ENCODE measurements at places on chromosomes 11 and 22.
A peak's percentile ranks its signal among the peaks of the same experiment; 100 is the strongest.

DNA sequence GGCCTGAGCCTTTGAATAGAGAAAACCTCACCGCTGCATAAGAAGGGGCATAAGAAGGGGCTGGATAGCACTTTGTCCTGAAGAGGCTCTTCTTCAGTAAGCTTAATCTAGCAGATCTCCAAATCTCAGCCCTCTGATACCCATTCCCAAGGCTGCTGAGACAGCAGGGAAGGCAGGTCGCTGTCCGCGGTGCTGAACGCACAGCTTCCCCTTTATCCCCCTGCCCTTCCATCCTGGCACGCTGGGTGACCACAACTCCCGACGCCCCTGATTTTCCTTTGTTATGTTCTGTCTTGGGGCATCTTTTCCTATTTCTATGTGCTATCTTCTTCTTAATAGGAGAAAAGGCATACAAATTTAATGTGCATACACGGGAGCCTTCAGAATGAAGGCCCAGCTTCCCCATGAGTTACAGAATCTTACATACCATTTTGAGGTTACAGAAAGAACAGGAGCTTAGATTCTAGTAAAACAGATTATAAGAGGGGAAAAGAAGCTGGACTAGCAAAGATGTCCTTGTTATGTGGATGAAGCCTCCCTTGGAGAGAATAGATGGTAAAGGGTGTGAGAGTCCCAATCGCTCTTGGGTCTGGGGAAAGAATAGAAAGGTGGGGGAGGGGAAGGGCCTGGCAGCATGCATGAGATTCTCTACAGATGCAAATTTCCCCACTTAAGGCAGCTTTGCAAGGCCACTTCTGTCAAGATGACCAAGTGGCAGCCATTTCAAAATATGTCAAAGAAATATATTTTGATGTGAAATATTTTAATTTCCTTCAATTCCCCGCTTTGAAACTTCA is 5.7 kb upstream of the SULT4A1 start:
- DNase-seq, result peak; percentile 45

- no peak for DNase-seq
Measured at GRCh38 chr11:87430821-87431220, 393.1 kb downstream of the TMEM135 start.

GRCh38 chr11:85809191-85809590 is 1.8 kb downstream of the SYTL2 start:
- no peak for DNase-seq

DNA sequence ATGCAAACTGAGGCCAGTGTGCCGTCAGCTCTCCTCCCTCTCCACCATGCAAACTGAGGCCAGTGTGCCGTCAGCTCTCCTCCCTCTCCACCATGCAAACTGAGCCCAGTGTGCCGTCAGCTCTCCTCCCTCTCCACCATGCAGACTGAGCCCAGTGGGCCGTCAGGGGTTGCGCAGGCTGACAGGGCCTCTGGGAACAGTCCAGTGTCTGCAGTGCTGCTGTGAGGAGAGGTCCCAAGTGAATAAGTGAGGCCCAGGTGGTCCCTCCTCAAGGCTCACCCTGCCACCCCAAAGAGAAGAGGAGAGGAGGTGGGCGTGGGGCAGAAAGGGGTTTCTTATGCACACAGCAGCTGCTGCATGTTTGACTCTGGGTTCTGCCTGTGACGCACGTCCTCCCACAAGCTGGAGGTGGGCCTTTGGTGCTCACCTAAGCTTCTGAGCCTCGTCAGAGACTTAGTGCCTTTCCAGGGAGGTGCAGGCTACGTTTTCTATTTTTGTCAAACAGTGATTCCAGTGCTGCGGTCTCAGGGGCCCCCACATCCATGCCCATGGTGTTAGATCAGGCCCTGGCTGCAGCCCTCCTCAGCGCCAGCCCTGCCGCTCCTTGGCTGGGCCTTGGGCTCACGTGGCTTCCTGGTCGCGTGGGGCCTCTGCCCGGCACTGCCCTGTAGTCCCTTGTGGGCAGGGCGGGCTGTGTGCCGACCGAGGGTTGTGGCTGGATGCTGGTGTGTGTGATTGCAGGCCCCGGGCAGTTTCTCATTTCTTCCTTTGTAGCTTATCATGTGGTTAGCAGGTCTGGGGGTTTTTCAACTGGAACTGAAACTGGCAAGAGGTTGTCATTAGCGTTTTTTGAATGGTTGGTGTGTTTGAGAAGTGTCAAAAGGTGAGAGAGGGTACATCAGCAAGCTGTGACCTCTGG is 7.1 kb downstream of the TPCN2 start:
- no peak for DNase-seq

DNA sequence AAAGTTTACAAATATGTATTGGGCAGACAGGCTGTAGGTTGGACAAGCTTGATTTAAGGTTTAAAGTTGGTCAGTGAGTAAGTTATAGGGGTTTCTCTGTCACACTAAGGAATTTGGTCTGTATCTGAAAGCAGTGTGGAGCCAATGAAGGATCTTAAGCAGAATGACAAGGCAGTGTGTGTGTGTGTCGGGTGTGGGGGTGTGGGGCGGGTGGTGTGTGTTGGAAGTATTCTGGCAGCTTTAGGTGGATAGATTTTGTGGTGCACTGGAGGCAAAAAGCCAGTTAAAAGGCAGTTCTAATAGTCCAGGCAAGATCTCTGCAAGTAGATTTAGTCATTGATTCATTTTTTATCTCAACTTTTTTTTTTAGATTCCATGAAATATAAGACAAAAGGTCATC is 1006.8 kb upstream of the CCDC90B start:
- no peak for DNase-seq

- DNase-seq, result no peak
Measured at GRCh38 chr11:10483584-10483983, 28.5 kb downstream of the AMPD3 start.

DNA sequence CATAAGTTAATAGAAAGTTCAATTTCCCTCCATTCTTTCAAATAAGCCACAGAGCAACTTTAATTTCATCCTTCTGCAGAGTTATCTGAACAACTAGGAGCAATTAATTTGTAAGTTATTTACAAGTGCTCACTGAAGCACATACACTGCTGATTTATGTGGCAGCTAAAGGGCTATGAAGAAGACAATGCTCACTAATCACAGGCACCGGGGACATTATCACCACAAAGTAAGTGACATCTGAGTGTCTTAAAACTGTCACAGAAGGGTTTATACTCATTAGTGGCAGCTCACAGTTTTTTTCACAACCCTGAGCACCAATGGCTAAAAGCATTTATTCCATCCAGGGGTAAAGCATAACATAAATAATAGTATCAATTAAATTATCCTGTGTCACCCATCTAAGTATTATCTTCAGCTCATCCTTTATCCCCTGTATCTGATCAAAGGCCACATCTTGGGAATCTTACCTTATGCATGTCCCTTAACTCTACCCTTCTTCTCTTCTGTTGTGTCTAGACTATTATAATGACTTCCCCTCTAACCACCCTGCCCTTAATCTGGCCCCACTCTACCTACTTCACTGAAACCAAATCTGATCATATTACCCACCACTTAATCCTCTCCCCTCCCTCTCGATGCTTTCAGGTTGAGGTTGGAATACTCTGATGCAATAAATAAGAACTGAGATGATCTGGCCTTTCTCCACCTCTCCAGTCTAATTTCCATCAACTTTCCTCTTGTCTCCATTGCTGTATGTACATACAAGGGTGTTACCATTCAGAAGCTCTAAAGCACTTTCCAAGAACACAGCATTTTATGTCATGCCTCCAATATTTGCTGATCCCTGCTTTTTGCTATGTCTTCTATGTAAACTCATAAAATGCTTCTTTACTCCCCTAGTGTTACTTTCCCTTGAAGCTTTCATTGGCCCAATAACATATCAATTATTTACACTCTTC is 252.7 kb downstream of the CASP12 start:
- no peak for DNase-seq

All from iris pigment epithelial cell (primary cell).